ENCODE measurements at places on chromosomes 5 and 9.

DNA sequence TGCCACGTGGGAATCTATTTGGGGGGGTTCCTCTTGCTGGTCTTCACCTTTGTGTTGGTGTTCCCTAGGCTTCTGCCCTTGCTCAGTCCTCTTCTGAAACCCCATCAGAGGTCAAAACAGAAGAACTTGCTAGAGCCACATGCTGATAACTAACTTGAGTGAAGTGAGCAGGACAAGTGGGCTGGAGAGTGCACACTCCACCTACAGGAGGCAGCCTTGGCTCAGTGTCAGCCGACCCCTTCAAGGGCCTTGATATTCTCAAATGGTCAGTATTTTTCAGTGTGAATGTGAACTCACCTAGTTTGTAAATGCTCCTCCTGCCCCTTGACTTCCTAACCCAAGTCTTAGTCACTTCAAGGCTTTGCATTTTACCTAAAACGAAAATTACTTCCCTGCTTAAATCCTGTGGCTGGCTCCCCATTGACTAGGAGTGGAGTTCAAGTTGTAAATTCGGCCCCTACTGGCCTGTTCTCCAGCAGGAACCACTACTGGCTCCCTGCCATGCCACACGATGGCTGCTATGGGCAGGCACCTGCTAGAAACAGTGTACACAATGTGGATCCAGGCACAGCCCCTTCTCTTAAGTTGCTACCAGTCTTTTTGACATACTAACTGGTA, 3.6 kb upstream of the SLC1A3 start:
- no peak for DNase-seq

DNA sequence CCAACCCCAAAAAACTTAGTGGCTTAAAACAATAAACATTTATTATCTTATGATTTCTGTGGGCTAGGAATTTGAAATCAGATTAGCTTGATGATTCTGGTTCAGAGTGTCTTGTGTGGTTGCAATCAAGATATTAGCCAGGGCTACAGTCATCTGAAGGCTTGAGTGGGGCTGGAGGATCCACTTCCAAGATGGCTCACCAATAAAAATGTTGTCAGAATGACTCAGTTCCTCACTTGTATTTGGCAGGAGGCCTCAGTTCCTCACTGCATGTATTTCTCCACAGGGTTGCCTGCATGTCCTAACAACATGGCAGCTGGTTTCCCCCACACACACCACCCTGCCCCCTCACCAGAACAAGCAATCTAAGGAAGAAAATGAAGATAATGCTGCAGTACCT, 98.2 kb upstream of the NIPBL start:
- DNase-seq = no peak

DNA sequence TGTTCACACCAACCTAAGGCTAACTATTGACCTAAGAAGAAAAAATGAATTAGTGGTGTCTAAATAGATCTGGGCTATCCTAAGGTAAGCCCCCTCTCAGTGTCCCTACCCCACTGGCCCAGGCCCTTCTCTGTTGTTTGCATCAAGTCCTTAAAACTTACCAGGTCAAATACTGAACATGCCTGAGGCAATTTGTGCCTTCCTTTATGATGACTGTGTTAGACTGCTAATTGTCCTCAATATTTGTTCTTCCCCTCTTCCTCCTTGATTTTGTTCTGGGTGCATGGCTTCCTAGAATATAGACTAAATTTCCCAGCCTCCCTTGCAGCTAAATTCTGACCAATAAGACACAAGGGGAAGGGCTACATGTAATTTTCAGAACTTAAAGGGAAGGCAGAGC, 199.9 kb downstream of the ADAMTS12 start:
- DNase-seq = no peak

DNA sequence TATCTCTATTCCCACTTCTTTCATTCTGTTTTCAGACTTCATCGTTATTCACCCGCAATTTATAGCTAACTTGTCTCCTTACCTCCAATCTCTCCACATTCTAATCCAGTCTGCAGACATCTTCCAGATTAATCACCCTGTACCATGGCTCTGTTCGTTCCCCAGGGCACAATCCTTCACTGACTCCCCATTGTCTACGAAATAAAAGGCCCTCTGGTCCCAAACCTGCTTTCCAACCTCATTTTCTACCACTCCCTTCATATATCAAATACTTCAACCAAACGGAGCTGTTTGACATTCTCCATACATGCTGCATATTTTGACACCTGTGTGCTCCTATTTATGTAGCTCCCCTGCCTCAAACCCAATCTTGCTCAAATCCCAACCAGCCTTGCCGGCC, 1720.6 kb upstream of the WWC1 start:
- no peak for DNase-seq

- no peak for DNase-seq
These were observed 337.1 kb upstream of the PANK3 start for GRCh38 chr5:168916266-168916665.
